ENCODE measurements at places on chromosomes 3 and 15.

GRCh38 chr3:179991104-179991503 lies 45.6 kb downstream of the PEX5L start:
- DNase-seq, result no peak

GRCh38 chr15:57992761-57993355 lies 72.7 kb downstream of the ALDH1A2 start:
- no peak for DNase-seq

GRCh38 chr15:60569596-60569995 lies 90.7 kb upstream of the ICE2 start:
- no peak for DNase-seq

DNA sequence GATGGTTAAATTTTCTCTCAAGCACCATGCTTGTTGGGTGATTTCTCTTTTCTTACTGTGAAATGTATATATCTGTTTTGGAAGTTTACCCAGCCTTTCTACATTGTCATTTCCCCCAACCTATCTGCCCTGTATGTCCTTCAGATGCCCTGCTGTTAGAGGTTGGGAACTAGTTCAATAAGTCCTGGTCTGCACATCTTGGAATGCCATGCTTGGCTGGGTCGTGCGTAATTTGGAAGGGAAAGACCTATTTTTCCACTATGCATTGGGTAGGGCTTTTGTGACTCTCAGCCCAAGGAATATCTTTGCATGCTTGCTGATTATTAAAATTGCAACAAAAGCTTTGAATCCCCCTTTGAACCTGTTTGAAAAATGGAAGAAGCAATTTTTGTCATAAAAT lies 63.8 kb downstream of the TRIM71 start:
- no peak for DNase-seq

DNA sequence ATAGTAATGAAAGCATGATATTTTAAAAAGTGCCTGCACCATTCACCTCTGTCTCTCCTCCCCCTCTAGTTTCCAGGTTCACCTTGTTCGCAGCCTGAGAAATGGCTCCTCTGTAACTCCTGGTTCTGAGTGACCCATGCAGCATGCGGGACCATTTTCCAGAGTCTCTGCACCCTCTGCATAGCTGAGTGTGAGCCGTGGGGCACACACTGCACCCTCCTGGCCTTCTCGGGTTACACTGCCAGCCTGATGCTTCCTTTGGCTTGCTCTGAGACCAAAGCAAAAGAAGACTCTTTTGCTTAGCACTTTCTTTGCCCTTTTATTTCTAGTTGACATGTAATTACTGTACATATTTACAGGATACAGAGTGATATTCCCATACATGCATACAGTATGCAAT lies 287.3 kb downstream of the GABRG3 start:
- no peak for DNase-seq

GRCh38 chr3:13581485-13582365 lies 32.8 kb downstream of the FBLN2 start:
- no peak for DNase-seq

DNA sequence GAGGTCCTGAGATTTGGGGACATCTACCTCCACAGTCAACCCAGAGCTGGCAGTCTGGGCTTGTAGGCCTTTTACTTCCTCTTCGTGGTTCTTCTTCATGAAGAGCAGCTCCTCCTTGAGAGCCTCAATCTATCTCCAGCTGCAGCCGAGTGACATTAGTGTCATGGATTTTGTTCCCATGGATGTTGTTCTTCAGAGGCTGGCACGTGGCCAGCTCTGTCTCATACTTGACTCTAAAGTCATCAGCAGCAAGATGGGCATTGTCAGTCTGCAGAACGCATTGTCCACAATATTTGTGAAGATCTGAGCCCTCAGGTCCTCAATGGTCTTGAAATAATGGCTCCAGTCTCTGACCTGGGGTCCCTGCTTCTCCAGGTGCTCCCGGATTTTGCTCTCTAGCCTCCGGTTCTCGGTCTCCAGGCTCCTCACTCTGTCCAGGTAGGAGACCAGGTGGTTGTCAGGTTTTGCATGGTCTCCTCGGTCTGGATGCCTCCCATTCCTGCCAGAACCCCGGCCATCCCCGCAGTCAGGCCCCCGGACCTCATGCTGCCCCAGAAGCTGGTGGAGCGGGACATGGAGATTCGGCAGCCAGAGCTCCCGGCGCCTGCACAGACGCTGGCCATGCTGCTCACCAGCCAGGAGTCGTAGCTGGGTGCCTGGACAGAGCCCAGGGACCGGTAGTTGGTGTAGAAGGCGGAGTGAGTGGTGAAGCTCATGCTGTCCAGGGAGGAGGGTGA lies 3.4 kb upstream of the CCNL1 start:
- DNase-seq, result no peak

GRCh38 chr3:47681016-47681415 lies 100.7 kb downstream of the SMARCC1 start:
- DNase-seq, result no peak

GRCh38 chr3:18445401-18446148 lies 20.4 kb upstream of the SATB1 start:
- no peak for DNase-seq

DNA sequence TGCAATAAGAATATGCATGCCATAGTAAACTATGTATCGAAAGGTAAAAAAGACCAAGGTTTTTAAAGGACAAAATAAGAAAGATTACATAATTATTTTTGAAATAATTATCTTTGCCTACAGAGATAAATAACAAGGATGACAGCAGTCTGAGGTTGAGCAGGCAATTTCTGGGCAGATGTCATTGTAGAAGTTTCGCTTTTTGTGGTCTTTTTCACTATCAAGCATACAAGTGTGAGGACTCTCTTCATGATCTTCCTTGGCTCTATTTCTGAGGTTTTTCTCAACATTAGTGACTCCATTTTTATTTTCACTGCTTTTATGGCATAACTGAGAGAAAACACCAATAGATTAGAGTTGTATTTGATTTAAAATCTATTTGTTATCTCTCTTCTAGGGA lies 1337.9 kb upstream of the EPHA6 start:
- no peak for DNase-seq

DNA sequence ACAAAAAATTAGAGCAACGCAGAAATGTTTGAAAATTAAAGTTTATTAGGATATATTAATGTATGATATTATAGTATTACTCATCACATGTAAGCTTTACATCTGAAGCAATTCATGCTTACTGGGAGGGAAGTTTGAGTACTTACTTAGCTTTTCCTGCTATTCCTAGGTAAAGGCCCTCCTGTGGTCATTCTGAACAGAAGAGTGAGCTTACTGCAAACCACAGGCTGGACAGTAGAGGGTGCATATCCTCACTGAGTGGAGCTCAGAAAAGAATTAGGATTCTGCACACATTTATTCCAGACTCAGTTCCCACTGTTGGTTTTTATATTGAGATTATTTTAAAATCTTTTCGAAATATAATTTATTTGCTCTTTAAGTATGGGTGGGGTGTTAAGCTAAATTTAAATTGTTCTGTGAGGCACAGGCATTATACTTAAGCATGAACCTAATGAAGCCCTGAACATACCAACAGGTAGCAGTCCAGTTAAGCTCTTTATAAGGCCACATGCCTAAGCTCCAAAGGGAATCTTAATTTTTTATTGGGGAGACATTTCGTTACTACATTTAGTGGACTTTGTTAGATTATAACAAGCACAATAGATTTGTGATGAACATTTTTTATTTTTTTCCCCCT lies 10.2 kb downstream of the MRPS22 start:
- DNase-seq, result peak; percentile 65

DNA sequence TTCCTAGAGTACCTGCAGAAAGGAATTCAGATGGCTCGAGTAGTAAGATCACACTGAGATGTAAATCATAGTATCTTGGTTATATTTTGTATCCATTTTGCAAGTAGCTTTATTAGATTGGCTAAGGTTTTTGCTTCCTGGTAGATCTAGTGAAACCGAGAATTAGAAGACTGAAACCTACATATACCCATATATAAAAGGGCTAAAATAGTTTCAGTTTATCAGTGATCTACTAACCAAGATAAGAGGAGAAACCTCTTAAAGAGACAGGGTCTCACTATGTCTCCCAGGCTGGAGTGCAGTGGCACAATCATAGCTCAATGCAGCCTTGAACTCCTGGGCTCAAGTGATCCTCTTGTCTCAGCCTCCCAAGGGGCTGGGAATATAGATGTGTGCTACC lies 135.3 kb downstream of the PCCB start:
- no peak for DNase-seq

DNA sequence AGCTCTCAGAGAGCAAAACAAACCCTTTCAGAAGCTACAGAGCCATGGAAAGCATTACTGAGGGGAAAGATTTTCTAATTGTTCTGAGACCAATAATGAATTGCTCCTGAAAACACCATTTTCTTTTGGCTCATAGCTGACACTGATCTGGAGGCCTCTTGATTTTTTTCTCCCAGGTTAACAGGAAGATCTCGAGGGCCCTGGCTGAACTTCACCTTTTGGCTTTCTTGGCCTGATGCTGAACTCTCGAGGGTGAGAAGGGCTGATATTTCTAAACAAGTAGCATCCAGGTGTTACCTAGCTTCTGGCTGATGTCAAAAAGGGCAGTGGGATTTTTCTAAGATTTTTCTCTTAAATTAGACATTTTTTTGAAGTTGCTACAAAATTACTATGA lies 19.9 kb upstream of the NFKBIZ start:
- no peak for DNase-seq

DNA sequence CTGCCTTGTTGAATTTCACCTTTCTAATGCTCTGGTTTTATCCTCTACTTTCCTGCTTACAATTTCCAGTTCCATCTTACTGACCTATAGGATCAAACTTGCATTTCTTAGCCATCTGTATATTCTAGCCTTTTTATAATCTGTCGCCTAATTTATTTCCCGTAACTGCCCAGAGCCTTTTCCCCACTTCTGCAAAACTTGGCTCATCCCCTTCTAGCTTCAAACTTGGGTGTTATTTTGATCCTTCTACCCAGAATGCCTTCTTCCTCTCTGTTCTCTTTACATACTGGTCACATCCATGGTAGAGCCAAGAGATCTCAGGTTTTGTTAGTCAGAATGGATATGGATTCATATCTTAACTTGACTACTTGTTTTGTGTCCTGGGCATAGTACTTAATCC lies 2.6 kb downstream of the SACM1L start:
- no peak for DNase-seq

- DNase-seq, result no peak
Observed at GRCh38 chr15:89443581-89443980, 52.8 kb downstream of the RHCG start.

GRCh38 chr3:192642651-192643050 lies 84.7 kb downstream of the FGF12 start:
- DNase-seq, result no peak

DNA sequence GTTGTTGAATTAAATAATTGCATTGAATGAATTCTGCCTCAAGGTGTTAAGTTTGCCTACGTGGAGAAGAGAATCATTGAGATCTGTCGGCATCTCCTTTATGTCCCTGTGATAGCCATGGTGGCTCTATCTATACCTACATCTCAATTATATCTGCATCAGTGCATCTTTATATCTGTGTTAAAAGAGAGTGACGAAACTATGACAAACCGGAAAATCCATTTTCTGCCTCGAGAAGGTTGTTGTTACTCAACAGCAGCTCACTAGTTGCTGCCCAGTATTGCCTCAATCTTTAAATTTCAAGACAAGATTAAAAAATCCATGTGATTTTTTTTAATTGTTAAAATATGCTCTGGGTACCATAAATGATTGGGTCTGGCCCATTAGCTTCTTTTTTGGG lies 58.7 kb downstream of the GUCA1C start:
- DNase-seq, result no peak
